NCI-H524 treated with DMSO at 0.1 percent for 48 hours (cell line): ENCODE measurements at places on chromosomes 12 and 14.

DNA sequence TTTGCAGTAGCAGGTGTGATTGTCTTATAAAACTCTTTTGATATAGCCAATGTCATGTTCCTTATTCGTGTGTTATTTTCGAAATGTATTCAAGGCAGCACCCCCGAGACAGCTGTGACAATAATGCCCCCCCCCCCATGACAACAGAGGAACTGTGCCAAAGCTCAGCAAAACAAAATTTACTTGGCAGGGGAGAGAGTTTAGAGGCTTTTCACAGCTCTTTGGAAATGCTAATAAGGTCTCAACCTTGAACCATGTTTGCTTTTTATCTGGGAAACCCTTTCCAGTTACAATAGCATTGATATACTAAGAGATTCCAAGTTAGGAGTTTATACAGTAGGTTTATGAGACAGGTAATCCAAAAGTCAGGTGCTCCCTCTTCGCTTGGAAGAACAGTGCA, 56.4 kb upstream of the USP44 start:
- no peak for DNase-seq

- DNase-seq = no peak
Observed at GRCh38 chr14:106844608-106845285, 1318.4 kb downstream of the TMEM121 start.

- DNase-seq = no peak
Observed at GRCh38 chr14:61588419-61588901, 106.9 kb upstream of the HIF1A start.

GRCh38 chr12:107605293-107605692, 80.3 kb upstream of the PWP1 start:
- DNase-seq = no peak

- no peak for DNase-seq
Observed at GRCh38 chr12:12265571-12266388, 1.1 kb downstream of the LRP6 start.

- no peak for DNase-seq
Observed at GRCh38 chr14:64709126-64709525, 4.9 kb downstream of the PLEKHG3 start.

GRCh38 chr12:49889361-49890095, 14.2 kb downstream of the FAIM2 start:
- no peak for DNase-seq

DNA sequence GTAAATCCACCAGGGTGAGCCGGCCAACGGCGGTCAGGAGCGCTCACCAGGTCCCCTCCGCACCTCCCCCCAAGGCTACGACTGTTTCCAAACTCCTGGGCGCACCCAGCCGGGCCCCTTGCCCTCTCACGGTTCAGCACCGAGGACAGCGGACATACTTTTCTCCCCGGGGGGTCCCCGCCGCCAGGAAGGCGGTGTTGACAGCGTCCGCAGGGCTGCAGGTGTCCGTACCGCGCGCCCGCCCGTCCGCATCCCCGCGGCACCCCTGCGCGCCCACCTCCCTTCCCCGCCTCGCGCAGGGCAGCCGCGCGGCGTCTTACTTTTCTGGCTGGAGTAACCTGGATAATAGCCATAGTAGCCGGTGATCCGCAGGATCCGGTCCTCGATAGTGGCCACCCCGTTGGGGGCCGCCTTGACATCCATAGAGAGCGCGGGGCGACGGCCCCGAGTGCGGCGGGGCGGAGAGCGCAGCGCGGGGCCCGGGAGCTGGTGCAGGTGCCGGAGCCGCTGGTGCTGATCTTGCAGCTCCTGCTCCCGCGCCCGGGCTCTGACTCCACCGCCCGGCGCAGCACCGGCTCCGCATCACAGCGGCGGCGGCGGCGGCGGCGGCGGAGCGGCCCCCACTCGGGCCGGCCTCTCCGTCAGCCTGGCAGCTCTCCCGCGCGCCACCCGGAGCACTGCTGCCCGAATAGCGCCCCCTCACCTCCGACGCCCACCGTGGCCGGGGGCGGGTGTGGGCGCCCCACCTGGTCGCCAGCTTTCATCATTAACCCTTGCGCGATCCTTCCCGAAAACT, at the start of gene SLC35F4:
TSS of gene SLC35F4 (minus strand) at position 690 of the 796 bp plus-strand sequence.
- DNase-seq = no peak

DNA sequence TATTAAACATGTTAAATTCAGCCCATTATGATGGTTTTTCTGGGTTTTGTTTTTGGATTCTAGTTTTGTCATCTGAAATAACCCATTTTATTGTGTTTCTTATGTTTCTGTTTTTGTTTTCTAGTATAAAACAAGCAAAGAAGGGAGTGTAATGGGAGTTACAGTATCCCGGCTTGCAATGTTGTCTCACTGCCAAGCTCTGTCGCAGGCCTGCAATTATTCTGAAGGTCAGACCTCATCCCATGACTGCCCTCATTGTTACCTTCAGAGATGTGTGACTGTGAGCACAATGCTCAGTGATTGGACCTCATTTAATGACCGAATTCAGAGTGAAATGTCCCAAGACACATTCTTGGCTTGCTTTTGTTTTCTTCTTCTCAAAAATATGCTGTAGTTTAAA, 73.0 kb upstream of the ATF1 start:
- no peak for DNase-seq

- DNase-seq = no peak
Observed at GRCh38 chr14:99182548-99183250, 89.3 kb downstream of the BCL11B start.

DNA sequence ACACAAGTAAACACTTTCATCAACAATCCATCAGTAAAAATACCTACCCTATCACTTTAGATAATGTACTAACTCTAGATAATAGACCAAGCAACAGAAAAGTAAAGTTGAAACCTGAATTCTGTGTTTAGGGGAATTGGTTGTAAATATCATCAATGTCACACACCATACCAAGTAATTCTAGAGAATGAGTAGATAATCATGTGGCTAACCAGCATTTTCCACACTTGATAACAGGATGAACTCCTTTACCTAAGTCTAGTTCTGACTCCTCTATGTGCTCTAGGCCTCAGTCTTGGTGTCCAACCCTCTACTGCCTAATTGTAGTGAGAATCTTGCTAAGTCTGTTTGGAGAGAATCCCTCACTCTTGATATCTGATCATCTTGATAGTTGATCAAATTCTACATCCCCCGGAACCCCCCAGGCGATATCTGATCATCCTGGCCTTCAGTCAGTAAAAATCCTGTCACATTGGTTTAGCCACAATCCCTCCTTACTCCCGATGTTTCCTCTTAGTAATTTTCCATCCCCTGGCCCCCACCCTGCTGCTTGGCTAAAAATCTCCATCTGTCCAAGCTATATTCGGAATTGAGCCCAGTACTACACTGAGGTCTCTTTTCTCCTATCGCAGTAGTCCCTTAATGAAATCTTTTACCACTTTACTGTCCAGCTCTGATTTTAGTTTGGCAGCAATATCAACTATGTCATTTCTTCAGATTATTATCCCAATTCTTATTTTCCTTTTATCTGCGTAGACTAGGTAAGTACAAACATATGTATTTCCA, 3.4 kb upstream of the SLCO1A2 start:
- DNase-seq = no peak

- no peak for DNase-seq
Observed at GRCh38 chr12:53754188-53754585, 2.4 kb upstream of the CISTR start.

DNA sequence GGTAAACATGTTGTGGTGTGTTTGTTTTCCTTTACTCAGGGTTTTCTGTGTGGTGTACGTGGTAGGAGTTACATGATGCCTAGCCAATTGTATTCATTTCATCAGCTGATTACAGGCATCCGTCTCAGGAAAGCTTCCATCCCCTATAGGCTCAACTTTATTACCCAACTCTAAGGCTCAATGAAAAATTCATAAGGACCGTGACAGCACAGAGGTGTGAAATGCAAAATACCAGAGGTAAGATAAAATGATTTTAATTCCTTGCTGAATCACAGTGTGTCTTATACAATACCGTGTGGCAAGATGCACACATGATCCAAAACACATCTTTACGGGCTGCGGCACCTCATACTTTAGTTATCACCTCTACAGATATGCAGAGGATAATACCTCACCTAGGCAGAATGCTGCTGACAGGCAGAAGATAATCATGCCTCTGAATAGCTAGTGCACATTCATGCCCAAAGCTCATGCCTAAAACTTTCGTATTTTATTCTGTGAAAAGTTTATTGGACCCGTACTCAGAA, 87.2 kb upstream of the DIO2 start:
- no peak for DNase-seq

GRCh38 chr12:67986632-67987031, 2.6 kb upstream of the IFNG-AS1 start:
- no peak for DNase-seq

DNA sequence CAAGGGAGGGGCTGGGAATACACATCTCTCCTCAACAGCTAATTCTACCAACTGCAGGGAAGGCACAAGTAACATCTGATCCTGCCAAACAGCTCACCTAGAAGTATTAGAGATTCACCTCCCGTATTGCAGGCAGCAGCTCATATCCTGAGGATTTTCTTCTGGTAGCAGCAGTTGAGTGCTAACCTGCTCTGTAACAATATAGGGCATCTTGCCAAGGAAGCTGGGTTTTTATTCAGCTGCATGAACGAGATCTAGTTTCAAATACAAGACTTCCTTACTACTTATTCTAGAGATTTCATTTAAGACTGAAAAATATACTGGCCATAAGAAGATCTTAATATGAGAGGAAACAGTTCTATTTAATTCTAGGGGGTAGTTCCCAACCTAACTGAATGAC, 261.4 kb upstream of the USP15 start:
- no peak for DNase-seq

- DNase-seq = peak; percentile 72
Observed at GRCh38 chr12:49279706-49280159, 14.9 kb downstream of the TUBA1C start.

GRCh38 chr12:57759360-57759980, 4.6 kb downstream of the MARCHF9 start:
- no peak for DNase-seq

- DNase-seq = no peak
Observed at GRCh38 chr14:64680714-64681065, 23.5 kb upstream of the PLEKHG3 start.

GRCh38 chr12:25585021-25585523, 32.0 kb upstream of the LMNTD1 start:
- no peak for DNase-seq
